ENCODE measurements at places on chromosomes 13 and 19.

- no peak for DNase-seq
These were observed 10.3 kb downstream of the ZNF787 start for GRCh38 chr19:56110515-56111448.

DNA sequence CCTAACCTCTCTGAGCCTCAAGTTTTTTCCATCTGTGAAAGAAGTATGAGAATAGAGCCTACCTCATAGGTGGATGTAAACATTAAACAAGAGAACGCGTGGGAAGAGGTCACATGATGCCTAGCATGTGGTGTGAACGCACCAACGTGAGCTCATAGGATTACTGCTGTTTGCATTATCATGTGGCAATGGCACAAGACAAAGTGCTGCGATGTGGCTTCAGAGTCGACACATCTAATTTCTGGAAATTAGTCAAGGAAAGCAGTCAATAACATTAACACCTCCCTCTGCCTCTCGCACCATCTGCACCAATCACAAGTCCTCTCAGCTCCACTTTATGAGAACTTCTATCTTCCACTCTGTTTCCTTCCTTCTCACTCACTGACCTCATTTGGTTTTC lies 489.7 kb downstream of the COG6 start:
- no peak for DNase-seq

GRCh38 chr13:24865163-24865953 lies 101.4 kb downstream of the RNF17 start:
- DNase-seq, result no peak

- DNase-seq, result no peak
These were observed at the start of gene KLK11 for GRCh38 chr19:51026554-51026831. TSS of gene KLK11 (minus strand) at chr19:51026616. CDS start at chr19:51025631, 985 bp downstream.

GRCh38 chr13:97030705-97031452 lies 36.6 kb upstream of the OXGR1 start:
- no peak for DNase-seq

GRCh38 chr13:77891486-77891885 lies 27.1 kb downstream of the EDNRB start:
- DNase-seq, result no peak

- peak; percentile 33 for DNase-seq
These were observed 33.4 kb downstream of the ZNF45 start for GRCh38 chr19:43901395-43902390.

DNA sequence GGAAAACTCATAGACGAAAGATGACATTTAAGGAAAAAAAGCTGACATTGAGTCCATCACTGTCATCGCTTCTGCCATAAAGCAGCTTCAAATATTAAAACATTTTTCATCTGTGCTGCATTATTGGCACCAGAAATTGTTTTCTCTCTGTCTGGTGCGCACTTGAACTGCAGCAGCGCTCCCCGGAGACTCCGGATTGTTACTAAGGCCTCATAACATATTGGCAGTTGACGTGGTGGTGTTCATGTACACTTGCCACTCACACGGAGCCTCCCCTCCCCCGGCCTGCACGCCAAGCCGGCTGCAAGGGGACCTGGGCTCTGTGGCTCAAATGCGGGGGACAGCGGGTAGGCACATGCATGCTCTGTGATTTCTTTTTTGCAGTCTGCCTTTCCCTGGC lies 203.2 kb downstream of the TSHZ3 start:
- DNase-seq, result no peak

DNA sequence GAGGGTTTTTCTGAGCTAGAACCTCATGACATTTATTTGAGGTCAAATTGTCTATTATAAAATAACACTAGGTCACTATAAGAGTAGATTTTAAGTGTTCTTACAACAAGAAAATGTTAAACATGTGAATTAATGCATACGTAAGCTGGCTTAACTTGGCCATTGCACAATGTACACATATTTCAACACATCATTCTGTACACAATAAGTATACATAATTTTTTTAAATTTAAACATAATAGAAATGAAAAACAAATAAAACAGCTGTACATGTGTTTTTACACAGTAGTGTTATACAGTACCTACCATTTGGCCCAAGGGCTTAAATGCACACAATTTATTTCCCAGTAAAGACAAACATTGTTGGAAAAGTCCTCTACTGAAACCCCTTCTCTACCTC lies 269.9 kb downstream of the DACH1 start:
- no peak for DNase-seq

- no peak for DNase-seq
These were observed at the start of gene ZNF729 for GRCh38 chr19:22286151-22286810. TSS of gene ZNF729 (plus strand) at chr19:22286441. CDS start at chr19:22286526, 85 bp downstream.

DNA sequence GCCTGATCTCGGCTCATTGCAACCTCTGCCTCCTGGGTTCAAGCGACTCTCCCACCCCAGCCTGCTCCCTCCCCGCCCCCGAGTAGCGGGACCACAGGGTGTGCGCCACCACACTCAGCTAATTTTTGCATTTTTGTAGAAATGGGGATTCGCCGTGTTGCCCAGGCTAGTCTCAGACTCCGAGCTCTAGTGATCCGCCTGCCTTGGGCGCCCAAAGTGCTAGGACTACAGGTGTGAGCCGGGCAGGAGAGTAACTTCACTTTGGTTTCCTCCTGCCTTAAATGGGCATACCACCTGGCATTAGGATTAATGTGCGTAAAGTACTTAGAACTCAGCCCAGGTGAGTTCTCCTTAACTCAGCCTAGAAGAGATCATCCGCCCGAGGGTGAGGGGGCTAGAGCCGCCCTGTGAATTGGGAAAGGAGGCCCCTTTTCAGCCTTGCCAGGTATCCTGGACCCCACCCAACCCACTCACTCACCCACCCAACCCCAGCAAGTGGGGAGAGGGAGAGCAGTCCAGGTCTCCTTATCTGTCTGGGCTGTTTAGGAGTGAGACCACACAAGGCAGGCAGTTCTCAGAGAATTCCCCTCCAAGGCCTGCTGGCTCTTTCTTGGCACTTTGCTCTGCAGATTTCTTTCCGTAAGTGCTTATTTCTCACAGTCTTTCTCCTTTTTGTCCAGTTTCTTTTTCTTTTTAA lies 1.2 kb upstream of the ZFP36 start:
- DNase-seq, result no peak

- no peak for DNase-seq
These were observed 19.6 kb downstream of the MTMR6 start for GRCh38 chr13:25267715-25268114.

GRCh38 chr13:94661406-94661805 lies 50.9 kb downstream of the SOX21 start:
- DNase-seq, result no peak

- no peak for DNase-seq
These were observed 57.2 kb downstream of the TNFRSF19 start for GRCh38 chr13:23627410-23627809.

GRCh38 chr19:22335716-22336115 lies 49.5 kb downstream of the ZNF729 start:
- DNase-seq, result no peak

DNA sequence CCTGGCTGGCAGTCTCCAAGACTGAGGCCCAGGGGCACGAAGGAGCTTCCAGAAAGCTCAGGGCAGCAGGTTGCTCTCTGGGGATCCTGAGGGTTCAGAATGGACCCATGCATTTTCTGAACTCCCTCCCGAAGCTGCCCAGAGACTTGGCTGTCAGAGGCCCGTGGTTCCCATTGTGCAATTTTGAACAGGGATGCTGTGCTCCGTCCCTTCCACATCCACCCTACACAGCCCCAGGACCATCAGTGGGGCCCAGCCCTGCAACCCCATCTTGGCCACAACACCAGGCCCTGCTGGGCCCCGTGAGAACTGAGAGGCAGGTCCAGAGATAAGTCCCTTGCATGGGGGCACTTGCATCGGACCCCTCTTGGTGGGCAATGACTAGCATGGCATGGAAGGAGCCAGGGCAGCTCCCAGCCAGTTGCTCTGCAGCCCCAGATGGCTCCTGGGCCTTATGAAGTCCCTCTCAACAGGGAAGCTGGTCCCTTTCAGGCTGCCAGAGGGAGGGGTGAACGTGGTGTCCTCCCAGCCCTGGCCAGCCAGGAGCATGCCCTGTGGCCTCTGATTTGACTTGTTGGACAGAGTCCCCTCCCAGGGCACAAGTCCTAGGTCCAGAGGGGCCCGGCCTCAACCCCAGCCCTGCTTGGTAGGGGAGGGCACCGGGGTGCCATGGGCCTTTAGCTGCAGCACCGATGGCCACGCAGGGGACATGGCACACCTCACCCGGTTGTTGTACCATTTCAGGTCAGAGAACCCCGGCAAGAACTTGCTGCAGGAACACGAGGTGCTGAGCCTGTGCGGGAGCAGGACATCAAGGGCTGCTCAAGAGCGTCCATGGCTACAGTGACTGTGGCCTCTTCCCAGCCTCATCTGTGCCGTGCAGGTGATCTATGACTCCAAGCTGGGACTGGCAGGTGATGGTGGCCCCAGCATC lies 17.3 kb upstream of the ZNF14 start:
- no peak for DNase-seq

- no peak for DNase-seq
These were observed 12.0 kb upstream of the CEACAM21 start for GRCh38 chr19:41563854-41564514.

- peak; percentile 88 for DNase-seq
These were observed 2.0 kb upstream of the ARHGAP45 start for GRCh38 chr19:1064661-1065605.

- no peak for DNase-seq
These were observed 55.1 kb downstream of the SLAIN1 start for GRCh38 chr13:77752512-77753069.

DNA sequence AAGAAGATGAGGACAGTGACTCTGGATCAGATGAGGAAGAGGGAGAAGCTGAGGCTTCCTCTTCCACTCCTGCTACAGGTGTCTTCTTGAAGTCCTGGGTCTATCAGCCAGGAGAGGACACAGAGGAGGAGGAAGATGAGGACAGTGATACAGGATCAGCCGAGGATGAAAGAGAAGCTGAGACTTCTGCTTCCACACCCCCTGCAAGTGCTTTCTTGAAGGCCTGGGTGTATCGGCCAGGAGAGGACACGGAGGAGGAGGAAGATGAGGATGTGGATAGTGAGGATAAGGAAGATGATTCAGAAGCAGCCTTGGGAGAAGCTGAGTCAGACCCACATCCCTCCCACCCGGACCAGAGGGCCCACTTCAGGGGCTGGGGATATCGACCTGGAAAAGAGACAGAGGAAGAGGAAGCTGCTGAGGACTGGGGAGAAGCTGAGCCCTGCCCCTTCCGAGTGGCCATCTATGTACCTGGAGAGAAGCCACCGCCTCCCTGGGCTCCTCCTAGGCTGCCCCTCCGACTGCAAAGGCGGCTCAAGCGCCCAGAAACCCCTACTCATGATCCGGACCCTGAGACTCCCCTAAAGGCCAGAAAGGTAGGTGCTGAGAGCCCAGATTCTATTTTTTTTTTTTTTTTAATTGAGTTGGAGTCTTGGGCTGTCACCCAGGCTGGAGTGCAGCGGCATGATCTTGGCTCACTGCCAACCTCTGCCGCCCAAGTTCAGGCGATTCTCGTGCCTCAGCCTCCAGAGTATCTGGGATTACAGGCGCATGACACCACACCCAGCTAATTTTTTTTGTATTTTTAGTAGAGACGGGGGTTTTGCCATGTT lies 2.3 kb downstream of the PPP1R15A start:
- no peak for DNase-seq

DNA sequence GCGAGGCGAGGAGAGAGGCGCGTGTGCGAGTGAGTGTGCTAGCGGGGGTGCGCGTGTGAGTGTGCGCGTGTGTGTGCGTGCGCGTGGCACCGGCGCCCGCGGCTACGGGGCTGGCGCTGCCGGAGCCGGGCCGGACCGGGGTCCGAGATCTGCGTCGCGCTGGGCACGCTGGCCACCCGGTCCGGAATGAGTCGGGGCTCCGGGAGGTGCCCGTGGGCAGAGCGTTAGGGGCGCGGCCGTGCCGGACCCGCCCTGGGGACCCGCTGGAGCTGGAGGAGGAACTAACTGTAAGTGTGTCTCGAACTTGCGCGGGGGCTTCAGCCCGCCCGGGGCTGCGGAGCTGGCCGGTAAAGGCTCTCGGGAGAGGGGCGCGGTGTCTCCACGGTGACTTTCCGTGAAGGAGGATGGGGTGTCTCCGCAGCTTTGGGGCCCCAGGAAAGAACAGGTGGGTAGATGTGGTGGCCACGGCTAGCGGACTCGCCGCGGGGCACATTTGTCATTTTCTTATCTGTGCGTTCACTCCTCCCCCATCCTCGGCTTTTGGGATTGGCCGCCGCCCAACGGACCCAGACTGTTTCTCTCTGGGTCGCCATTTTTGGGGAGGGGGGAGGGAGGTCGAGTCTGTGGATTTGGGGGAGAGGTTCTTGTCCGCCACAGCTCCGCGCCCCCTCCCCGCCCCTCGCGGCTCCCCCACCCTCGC lies 10.1 kb upstream of the SOX1 start:
- no peak for DNase-seq

- DNase-seq, result no peak
These were observed at the start of gene ZNF581 for GRCh38 chr19:55643003-55643886. TSS of gene ZNF581 (plus strand) at chr19:55643649. CDS start at chr19:55644572, 923 bp downstream.

DNA sequence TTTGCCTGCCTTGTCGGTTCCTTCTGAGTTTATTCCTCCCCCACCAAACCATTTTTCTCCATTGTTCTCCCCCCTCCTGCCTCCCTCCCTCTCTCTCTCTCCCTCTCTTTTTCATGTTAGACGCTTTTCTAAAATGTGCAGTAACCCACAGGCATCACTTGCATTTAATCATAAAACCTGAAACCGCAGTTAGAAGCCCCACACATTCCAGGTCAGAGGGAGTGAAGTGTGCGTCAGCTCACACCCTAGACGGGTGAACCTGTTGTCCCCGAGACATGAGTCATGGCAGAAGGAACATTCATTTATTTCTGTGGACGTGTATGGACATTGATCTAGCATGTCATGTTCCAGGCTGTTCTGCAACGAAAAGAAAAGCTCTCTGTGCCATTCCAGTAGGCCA lies 19.9 kb downstream of the ONECUT3 start:
- DNase-seq, result no peak

DNA sequence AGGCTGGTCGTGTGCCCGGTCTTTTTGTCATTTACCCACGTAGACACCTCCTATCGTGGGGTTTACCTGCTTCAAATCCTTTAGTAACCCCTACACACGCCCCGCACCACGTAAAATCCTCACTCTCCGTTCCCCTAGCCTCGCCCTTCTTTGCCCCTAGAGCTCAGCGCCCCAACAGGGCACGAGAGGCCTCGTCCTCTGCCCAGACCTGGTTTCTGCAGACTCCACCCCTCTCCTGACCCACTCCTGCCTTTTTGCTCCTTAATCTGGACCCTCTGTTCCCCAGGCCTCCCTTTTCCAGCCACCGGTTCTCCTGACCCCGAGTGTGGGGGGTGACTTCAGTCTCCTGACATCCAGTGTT lies 412 bp downstream of the ZNF528 start:
- DNase-seq, result no peak

DNA sequence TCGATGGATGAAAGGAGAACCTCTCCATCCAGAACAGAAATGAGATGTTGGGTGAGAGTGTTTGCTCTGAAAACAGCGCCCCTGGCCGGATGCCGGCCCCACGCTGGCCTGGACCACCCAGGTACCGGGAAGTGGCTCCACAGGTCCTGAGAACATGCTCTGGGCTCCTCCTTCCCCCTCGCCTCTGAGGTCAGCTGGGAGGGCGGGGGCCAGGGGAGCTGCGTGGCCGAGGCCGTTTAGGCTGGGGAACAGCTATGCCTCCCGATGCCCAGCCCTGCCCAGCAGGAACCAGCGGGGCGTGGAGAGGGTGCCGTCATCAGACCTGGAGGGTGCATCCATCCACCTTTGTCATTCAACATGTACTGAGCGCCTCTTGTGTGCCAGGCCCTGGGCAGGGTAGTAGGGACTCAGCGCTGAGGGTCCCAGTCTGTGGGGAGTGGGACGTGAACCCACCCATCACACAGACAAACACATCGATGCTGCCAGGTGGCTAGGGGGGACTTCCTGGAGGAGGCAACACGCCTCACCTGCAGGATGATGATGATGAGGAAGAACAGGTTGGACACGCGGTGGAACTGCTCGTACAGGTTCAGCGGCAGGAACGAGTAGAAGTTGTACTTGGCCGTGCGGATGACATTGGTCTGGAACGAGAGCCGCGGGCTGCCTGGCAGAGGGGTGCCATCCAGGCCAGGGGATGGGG lies 4.2 kb downstream of the ATP8B3 start:
- DNase-seq, result no peak
